ENCODE measurements at places on chromosomes 1 and 21. TPM values are rescaled to one million over a fixed set of nuclear protein-coding genes. Genes with fewer than 3 reads are reported as not detected.

DNA sequence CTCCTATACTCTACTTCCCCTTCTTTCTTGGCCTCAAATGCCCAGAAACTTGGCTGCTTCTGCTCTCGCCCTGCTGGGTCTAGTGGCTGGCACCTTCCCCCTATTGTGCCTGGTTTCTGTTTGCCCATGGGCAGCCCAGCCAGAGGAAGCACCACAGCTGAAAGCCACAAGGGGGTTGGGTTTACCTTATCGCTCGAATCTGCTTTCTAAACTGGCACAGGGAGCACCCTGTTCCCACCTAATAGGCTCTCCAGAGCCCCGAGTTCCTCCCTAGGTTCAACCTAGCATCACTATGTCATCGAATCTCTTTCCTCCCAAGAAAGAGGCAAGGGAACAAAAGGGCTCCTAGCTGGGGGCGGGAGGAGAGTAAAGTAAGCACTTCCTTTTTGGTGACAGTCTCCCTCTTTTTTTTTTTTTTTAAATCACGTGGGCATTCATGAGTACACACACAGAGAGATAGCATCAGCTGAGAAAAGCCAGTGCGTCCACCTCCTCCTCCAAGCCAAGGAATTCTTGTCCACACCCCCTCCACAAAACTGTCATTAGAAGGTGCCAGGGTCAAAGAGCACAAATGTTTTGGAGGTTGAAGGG, 72.8 kb downstream of the PLEKHA6 start:
- peaks cover 30% of the 10 kb centered on the region for H3K4me1 ChIP-seq
- DNase-seq, result peak; percentile 56
- H3K4me3 ChIP-seq, result peak overlapping the region; percentile 86
- peak overlapping the region; percentile 95 for H3K27ac ChIP-seq

DNA sequence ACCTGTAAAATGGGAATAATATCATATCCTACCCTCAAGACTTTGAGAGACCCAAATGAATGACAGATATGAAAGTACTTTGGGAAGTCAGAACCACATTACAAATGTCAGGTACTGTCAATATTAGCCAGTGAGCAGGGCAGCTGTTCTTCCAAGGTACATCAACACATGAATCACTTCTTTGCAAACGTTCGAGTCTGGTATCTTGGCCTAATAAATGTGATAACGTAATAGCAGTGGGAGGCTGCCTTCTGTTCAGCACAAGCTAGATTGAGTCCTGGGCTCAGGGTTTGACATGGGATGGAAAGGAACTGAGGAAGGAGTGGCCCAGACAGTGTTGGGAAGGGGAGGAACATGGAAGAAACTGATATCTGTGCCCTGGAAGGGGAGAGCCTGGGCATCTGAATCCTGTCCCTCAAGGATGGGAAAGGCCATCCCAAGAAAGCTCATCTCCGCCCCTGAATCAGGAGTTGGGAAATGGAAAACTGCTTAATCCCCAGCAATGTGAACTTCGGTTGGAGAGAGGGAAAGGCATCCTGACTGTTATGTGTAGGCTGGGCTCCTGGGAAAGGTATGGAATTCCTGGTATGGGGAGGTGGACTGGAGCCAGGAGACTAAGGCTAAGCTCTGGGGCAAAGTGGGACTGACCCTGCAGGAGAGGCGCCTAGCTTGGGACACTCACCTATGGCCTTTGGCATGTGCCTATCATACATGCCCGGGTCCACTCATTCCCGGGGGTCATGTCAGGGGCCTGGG, 14.3 kb downstream of the KCNC4 start:
- no peak overlapping the region for H3K4me3 ChIP-seq
- H3K36me3 ChIP-seq, result no peaks in the 10 kb centered on the region
- H3K27ac ChIP-seq, result peak overlapping the region; percentile 34
- H3K4me1 ChIP-seq, result peaks cover 4% of the 10 kb centered on the region
- no peaks in the 10 kb centered on the region for H3K27me3 ChIP-seq

- H3K36me3 ChIP-seq, result peaks cover 11% of the 10 kb centered on the region
- peaks cover 11% of the 10 kb centered on the region for H3K4me1 ChIP-seq
- no peak overlapping the region for H3K4me3 ChIP-seq
- peak overlapping the region; percentile 74 for H3K27ac ChIP-seq
- peaks cover 6% of the 10 kb centered on the region for H3K27me3 ChIP-seq
- DNase-seq, result no peak
Observed at GRCh38 chr1:4027492-4028138, 127.5 kb upstream of the C1orf174 start.

DNA sequence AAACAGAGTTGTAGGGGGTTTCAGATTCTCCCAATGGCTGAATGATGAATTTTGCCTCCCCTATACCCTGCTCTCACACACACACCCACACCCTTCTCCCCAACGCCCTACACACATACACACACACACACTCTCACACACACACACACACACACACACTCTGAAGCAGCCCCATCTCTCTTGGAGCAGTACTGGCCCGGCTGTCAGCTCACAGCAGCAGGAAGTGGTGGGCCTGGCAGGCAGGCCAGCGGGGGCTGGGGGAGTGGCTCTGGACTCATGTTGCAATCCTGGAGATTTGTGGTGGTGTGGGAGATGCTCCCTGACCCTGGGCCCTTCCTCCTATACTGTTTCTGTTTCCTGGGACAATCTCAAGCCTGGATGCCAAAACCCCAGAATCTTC, 2.2 kb downstream of the IKBKE start:
- H3K4me3 ChIP-seq, result peak overlapping the region; percentile 96
- peak overlapping the region; percentile 89 for H3K27ac ChIP-seq
- no peaks in the 10 kb centered on the region for H3K27me3 ChIP-seq
- peaks cover 71% of the 10 kb centered on the region for H3K4me1 ChIP-seq

- no peaks in the 10 kb centered on the region for H3K27me3 ChIP-seq
- peaks cover 7% of the 10 kb centered on the region for H3K4me1 ChIP-seq
- DNase-seq, result no peak
- no peak overlapping the region for H3K4me3 ChIP-seq
- no peak overlapping the region for H3K27ac ChIP-seq
- no peaks in the 10 kb centered on the region for H3K36me3 ChIP-seq
Observed at GRCh38 chr1:54591127-54591756, 32.1 kb downstream of the FAM151A start.

DNA sequence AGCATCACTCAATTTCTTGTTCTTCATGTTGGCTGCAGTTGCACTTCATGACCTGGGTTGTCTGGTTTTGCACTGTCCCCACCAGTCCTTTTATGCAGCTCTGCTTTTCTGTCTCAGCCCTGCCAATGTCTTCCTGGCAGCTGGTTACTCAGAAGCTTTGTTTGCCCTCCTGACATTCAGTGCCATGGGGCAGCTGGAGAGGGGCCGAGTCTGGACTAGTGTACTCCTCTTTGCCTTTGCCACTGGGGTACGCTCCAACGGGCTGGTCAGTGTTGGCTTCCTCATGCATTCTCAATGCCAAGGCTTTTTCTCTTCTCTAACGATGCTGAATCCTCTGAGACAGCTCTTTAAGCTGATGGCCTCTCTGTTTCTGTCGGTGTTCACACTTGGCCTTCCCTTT, 6.6 kb downstream of the PIGV start:
- H3K4me1 ChIP-seq, result peaks cover 18% of the 10 kb centered on the region
- H3K27me3 ChIP-seq, result no peaks in the 10 kb centered on the region
- DNase-seq, result no peak
- H3K27ac ChIP-seq, result no peak overlapping the region

DNA sequence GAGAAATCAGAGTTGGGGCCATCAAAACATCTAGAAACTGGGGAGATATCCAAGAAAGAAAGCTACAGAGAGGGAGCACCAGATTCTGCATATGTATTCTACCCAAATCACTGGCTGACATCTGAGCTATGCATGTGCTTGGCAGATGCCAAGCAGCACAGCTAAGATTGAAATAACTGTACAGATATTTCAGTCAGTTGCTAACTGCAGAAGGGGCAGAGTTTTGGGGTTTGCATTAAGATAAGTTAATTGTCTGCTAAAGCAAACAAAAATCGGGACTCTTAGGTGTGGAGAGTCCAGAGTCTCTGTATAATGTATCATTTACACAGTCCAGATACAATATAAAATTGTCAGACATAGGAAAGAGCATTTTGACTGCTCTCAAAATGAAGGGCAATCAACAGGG, 437.1 kb downstream of the PTBP2 start:
- no peaks in the 10 kb centered on the region for H3K27me3 ChIP-seq
- H3K4me1 ChIP-seq, result no peaks in the 10 kb centered on the region
- H3K27ac ChIP-seq, result no peak overlapping the region
- no peak for DNase-seq
- H3K4me3 ChIP-seq, result no peak overlapping the region

DNA sequence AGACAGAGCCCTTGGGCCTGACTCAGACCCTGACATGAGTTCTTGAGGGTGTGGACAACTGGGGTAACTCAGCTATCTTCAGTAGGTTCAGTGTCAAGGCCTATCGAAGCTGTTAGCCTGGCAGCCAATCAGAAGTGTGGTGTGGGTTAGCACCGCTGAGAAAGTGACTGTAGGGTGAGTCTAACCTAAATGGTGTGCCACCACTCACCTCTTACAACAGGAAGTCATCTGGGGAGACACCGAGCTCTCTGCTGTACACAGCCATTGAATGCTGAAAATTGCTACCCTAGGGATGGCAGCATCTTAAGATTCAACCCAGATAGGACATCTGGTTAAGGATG, 44.6 kb downstream of the RASSF5 start:
- no peaks in the 10 kb centered on the region for H3K27me3 ChIP-seq
- DNase-seq, result peak; percentile 66
- peaks cover 65% of the 10 kb centered on the region for H3K4me1 ChIP-seq
- peak overlapping the region; percentile 89 for H3K27ac ChIP-seq
- H3K36me3 ChIP-seq, result no peaks in the 10 kb centered on the region

- H3K4me1 ChIP-seq, result no peaks in the 10 kb centered on the region
- H3K27me3 ChIP-seq, result no peaks in the 10 kb centered on the region
- DNase-seq, result no peak
- no peaks in the 10 kb centered on the region for H3K36me3 ChIP-seq
- no peak overlapping the region for H3K27ac ChIP-seq
Observed at GRCh38 chr1:206839006-206839560, 26.3 kb upstream of the IL20 start.

- H3K27ac ChIP-seq, result no peak overlapping the region
- peaks cover 46% of the 10 kb centered on the region for H3K27me3 ChIP-seq
- no peaks in the 10 kb centered on the region for H3K36me3 ChIP-seq
- no peak for DNase-seq
- H3K4me3 ChIP-seq, result no peak overlapping the region
- H3K4me1 ChIP-seq, result peaks cover 33% of the 10 kb centered on the region
Observed at GRCh38 chr1:172657586-172657985, 1.3 kb upstream of the FASLG start.

DNA sequence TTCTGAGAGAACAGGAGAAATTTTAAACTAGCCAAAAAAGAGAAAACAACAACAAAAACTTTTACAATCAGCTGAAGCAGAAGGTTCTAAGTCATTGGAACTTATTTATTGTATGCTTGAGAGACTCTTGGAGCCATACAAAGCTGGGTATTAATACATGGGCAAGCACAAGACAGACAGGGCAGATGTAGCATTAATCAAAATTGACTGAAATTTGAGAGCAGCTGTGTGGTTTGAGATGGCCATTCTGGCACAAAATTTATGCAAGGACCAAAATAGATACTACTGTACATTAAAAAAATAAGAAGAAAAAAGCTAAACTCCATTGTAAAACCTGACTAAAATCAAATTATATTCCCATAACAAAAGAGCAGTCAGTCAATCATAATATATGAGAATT, 892.5 kb downstream of the PLA2G4A start:
- H3K4me1 ChIP-seq, result no peaks in the 10 kb centered on the region
- no peak for DNase-seq
- no peaks in the 10 kb centered on the region for H3K36me3 ChIP-seq
- H3K27me3 ChIP-seq, result no peaks in the 10 kb centered on the region
- H3K4me3 ChIP-seq, result no peak overlapping the region

- no peaks in the 10 kb centered on the region for H3K27me3 ChIP-seq
- peaks cover 5% of the 10 kb centered on the region for H3K4me1 ChIP-seq
- H3K4me3 ChIP-seq, result no peak overlapping the region
- no peak overlapping the region for H3K27ac ChIP-seq
- DNase-seq, result no peak
Observed at GRCh38 chr1:119966020-119966419, 69.7 kb upstream of the ADAM30 start.

DNA sequence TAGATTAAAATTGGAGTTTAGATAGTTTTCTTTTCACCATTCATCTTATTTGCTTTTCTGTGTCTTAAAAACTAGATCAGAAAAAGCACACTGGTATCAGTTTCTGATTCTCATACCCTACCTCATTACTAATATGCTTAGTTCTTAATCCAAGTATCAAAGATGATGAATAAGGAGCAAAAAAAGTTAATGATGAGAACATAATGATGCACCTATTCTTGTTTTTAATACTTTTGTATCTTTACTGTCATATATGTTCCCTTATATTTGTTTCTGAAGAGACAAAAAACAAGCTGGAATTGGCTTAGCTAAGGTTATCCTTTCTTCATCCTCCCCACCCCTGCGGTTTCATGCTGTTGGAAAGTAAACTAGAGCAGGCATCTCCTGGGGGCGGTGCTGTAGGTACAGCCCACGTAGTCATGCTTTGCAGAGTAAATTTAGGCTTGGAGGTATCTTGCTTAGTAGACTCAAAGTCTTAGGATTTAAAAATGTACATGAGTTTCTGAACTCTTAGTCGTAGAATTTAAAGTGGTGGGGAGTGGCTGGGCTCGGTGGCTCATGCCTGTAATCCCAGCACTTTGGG, 16.4 kb downstream of the CNIH4 start:
- no peak overlapping the region for H3K4me3 ChIP-seq
- H3K27ac ChIP-seq, result no peak overlapping the region
- H3K4me1 ChIP-seq, result peaks cover 36% of the 10 kb centered on the region
- no peak for DNase-seq
- peaks cover 44% of the 10 kb centered on the region for H3K36me3 ChIP-seq

DNA sequence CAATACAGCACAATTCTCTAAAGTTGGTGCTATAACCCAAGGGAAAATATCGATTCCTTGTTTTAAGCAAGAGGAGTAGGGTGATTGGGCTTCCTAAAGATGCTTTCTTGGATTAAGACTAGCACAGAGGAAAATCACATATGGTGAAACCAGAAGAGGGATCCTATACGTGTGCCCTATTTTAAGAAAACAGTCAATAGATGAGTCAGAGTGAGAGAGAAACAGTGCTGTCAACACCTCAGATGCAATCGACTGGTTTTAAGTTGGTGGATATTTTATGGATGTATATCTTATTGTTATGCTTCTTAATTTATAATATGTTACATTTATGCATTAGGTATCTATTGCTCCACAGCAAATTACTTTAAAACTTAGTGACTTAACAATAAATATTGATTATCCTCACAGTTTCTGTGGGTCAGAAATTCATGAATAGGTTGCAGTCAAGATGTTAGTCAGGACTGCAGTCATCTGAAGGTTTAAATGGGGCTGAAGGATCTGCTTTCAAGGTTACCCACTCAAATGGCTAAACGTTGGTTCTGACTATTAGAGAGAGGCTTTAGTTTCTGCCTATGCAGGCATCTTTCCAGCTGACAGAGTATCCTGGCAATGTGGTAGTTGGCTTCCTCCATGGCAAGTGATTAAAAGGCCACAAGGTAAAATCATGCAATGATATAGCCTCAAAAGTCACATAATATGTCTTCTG, 61.6 kb upstream of the DEPDC1 start:
- no peak overlapping the region for H3K4me3 ChIP-seq
- H3K27ac ChIP-seq, result no peak overlapping the region
- no peaks in the 10 kb centered on the region for H3K27me3 ChIP-seq
- H3K4me1 ChIP-seq, result no peaks in the 10 kb centered on the region

GRCh38 chr1:228098323-228098931, 4.7 kb downstream of the C1orf35 start:
- DNase-seq, result no peak
- H3K4me1 ChIP-seq, result peaks cover 18% of the 10 kb centered on the region
- no peak overlapping the region for H3K4me3 ChIP-seq
- H3K27me3 ChIP-seq, result peaks cover 1% of the 10 kb centered on the region

Gene KPRP
- total RNA-seq, result not detected

Gene FOXO6
- not detected for total RNA-seq

Gene TTLL7
- total RNA-seq, result not detected

Gene USP24
- total RNA-seq, result 78.8 TPM

Gene RGS1
- 1.7 TPM for total RNA-seq

Gene DMBX1
- total RNA-seq, result not detected

Gene SELP
- total RNA-seq, result 1.3 TPM
